Stimulated activated CD8-positive, alpha-beta memory T cell treated with anti-CD3 and anti-CD28 coated beads, Interleukin-2, amount 100 ng/mL, for 48 hours (primary cell): ENCODE measurements at places on chromosomes 5 and 9.

DNA sequence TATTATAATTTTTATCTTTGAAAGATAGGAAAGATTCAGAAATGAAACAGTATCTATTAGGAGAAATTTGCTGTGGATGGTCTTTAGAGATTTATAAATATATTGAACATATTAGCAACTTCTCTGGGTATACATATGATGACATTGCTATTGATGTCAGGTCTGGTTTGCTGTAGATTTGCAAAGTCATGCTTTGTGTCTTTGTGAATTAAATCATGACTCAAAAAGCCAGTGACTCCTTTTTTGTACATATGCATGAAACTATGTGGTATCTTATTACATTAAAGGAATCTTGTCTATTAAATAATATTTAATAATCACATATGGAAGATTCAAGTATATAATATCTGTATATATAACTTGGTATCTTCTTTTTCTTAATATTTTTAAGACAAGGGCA lies 141.9 kb downstream of the ST8SIA4 start:
- no peak for DNase-seq

- no peak for DNase-seq
These were observed 111.2 kb upstream of the IL12B start for GRCh38 chr5:159441441-159441840.

DNA sequence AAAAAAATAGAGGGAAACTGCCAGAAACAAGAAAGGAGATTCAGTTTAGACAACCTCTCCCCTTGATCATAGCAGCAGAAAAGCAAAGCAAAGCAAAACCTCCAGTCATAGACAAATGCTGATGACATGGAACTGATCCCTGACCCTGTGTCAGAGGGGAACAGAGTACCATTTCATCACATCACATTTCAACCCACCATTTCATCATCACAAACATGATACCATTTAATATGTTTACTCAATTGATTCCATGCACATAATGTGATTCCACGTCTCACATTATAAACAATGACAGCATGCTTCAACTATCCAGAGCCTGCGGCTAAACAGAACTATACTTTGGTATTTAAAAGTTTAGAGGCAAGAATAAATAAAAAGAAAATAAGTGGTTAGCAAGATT lies 28.7 kb upstream of the ACOT12 start:
- DNase-seq = no peak

- DNase-seq = no peak
These were observed 800 bp upstream of the KCNN2 start for GRCh38 chr5:114360816-114361723.

DNA sequence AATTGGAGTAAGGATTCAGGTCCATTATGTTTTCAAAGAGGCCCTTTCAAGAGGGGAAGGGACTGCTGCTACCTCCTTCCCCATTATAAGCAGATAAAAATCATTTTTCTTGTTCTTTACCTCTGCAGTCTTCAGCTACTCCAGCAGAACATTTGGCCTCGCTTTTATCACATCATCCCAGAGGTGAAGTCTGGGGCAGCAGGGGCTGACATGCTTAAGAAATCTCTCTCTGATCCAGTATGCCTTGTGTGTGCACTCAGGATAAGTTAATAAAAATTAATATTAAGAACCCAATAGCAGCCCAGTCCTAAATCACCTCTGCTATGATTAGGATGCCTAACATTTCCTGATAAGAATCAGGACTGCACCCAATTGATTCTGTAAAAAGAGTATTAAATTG lies 306.9 kb upstream of the NREP start:
- no peak for DNase-seq

- DNase-seq = no peak
These were observed 24.0 kb upstream of the MAP3K1 start for GRCh38 chr5:56791396-56791795.

- no peak for DNase-seq
These were observed 42.5 kb downstream of the WHRN start for GRCh38 chr9:114462791-114463190.

GRCh38 chr5:127550652-127551409 lies 33.4 kb downstream of the PRRC1 start:
- no peak for DNase-seq

DNA sequence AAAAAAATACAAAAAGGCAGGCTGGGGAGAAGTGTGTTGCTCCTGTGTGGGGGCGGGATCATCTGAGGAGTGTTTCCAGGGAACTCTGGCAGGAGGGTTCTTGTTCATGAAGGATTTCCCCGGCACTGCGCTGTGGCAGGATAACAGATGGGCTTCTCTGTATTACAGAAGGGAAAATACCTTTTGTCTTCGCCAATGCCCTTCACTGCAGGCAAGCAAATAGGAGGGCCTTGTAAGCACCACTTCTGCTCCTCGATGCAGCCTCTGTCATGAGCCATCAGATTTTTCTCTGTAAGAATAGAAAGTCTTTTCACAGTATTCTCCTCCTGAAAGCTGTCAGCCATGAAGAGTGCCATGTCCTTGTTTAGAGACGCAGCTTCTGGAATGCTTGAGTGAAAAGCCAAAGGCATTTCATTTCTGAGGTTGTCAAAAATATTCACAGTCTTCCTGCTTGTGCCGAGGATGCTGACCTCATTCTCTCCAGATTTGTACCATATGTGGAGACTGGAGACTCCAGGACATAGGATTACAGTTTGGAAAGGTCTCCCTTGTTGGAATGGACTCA lies 294.0 kb downstream of the YTHDC2 start:
- no peak for DNase-seq

GRCh38 chr9:83920469-83920926 lies 734 bp downstream of the KIF27 start:
- no peak for DNase-seq

GRCh38 chr9:122819326-122819725 lies 9.1 kb downstream of the PDCL start:
- DNase-seq = no peak

DNA sequence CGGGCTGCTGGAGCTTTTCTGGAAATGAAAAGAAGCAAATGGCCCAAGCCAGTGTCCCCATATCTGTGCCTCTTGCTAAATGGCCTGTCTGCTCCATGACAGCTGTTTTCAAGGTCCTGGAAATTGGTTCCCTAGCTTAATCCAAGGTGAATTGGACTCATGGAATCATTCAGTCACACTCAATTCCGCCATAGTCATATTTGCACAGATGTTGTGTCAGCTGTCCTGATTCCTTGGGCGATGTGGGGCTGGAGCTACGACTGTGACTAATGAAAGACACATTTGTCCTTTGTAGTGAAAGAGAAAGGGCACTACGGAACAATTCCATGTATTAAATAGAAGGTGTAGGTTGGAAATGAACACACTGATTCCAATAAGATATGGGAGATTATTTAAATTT lies 102.9 kb upstream of the MEGF10 start:
- DNase-seq = no peak

DNA sequence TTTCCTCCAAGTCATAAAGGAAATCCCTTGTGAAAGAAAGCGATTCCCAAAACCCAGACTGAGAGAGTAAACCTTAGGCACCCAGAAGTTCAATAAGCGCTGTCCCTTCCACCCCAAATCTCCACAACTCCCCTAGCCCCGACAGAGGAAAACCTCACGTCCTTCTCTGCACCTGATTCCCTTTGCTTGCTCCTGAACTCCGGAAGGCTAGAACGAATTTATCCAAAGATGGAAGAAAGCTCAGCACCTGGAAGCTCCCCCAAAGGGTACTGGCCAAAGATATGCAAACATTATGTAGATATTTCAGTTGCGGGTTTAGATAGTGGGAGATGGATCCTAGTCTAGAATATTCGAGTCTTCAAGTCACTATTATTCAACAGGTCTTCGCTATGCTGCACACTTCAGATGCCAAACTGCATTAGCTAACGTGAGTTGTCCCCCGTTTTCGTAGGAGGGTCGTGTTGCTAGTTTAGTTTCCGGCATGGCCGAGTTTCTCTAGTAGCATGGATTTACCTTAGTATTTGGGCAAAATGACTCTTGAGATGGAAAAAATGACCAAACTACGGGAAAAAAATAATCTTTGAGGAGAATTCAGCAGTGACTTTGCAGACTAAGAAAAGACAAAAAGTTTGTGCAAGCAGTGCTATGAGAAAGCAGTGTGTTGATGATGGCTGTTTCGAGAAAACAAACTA lies 27.7 kb downstream of the NR2F1 start:
- no peak for DNase-seq
